ENCODE measurements at places on chromosomes 2 and 18.

DNA sequence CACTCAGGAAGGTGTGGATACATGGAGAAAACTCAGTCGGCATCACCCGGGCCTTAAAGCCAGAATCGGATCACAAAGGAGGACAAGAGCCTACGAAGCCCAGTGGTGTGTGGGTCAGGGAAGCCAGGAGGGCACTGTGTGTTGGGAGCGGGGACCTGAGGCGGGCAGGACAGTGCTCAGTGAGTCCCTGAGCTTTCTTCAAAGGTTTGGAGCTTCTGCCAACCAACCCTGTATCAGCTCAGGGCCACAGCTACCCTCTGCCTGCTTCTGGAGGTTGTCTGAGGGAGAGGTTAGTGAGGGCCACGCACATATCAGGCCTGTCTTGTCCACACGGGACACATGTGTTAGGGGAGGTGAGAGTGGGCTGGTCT is 52.4 kb downstream of the DYSF start:
- DNase-seq = no peak

DNA sequence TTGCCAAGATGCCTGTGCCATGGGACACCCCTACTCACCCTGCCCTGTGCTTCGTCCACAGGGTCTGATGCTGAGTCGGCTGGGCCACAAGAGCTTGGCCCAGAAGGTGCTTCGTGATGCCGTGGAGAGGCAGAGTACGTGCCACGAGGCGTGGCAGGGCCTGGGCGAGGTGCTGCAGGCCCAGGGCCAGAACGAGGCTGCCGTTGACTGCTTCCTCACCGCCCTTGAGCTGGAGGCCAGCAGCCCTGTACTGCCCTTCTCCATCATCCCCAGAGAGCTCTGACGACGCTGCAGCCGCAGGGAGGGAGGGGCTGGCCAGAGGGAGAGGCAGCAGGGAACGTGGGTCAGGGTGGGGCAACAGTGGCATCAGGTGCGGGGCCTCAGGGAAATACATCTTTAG is 81.5 kb downstream of the STPG4 start:
- no peak for DNase-seq

DNA sequence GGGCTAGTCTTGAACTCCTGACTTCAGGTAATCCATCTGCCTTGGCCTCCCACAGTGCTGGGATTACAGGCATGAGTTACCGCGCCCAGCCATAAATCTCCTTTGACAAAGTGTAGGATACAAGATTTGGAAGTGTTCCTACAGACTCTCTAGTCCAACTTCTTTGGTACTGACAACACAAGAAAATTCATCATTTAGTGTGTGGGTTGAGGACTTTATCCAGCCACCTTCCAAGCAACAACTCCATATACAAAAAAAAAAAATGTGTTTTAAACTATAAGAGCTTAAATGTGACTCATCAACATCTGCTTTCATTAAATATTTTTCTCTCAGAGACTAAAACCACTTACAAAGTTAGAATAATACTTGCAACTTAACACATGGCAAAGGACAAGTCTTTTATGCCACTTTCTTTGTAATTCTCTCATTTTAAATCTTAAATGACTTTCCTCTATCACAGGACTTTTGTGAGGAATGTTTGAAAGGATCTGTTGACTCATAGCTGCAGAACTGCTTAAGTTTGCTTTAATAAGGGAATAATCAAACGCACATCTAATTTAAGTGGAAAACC is 46.2 kb upstream of the ITGAV start:
- DNase-seq = no peak

- no peak for DNase-seq
These were observed 49.1 kb downstream of the KCNIP3 start for GRCh38 chr2:95346231-95346737.

DNA sequence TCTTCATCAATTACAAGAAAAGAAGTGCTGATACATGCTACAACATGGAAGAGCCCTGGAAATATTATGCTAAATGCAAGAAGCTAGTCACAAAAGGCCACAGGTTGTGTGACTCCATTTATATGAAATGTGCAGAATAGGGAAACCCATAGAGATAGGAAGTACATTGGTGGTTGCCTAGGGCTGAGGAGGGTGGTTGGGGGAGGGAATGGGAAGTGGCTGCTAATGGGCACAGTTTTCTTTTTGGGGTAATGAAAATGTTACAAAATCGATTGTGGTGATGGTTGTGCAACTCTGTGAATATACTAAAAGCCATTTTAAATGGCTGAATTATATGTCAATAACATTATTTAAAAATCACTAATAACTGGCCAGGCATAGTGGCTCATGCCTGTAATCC is 24.3 kb upstream of the RESP18 start:
- DNase-seq = no peak

- DNase-seq = no peak
These were observed 88.1 kb upstream of the ATL2 start for GRCh38 chr2:38464971-38465788.

DNA sequence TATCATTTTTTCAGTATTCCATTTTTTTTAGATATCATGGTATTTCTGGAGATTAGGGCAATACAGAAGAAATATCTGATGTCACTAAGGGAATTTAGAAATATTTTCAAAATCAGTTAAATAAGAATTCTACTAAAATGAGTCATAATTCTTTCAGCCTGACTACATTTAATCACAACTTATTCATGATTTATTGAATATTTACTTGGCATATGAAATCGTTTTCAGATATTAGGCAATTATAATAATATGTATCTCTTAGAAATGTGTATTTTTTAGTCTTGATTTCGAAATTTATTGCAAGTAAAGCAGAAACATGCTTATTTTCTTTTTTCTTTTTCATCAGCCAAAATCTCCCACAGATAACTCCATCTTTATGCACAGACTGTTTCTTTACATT is 142.2 kb downstream of the CCDC102B start:
- DNase-seq = no peak

GRCh38 chr18:25058521-25058920 is 293.4 kb downstream of the ZNF521 start:
- no peak for DNase-seq
